ENCODE measurements at places on chromosomes 16 and 17. TPM values are rescaled to one million over a fixed set of nuclear protein-coding genes. Genes with fewer than 3 reads are reported as not detected.

KRTAP4-1 gene
- not detected for total RNA-seq

- no peak for DNase-seq
- no peak overlapping the region for H3K4me3 ChIP-seq
- peaks cover 44% of the 10 kb centered on the region for H3K36me3 ChIP-seq
- no peaks in the 10 kb centered on the region for H3K27me3 ChIP-seq
- H3K4me1 ChIP-seq: peaks cover 16% of the 10 kb centered on the region
These were observed 42.5 kb downstream of the ARHGAP17 start for GRCh38 chr16:24972608-24973220.

MAP2K3 gene
- total RNA-seq: 165 TPM

- H3K4me1 ChIP-seq: peaks cover 20% of the 10 kb centered on the region
- DNase-seq: no peak
- H3K27me3 ChIP-seq: no peaks in the 10 kb centered on the region
- H3K27ac ChIP-seq: peak overlapping the region; percentile 6
These were observed 77.8 kb downstream of the VMP1 start for GRCh38 chr17:59785091-59785799.

HEATR9 gene
- total RNA-seq: 24.1 TPM

- H3K4me1 ChIP-seq: no peaks in the 10 kb centered on the region
- no peaks in the 10 kb centered on the region for H3K36me3 ChIP-seq
- no peak overlapping the region for H3K27ac ChIP-seq
- no peak for DNase-seq
- no peak overlapping the region for H3K4me3 ChIP-seq
These were observed 221.9 kb downstream of the C16orf95 start for GRCh38 chr16:87095271-87095670.

CHST4 gene
- total RNA-seq: not detected

NPIPA3 gene
- not detected for total RNA-seq

Measured in natural killer cell (primary cell).